Activated CD4-positive, alpha-beta T cell treated with anti-CD3 and anti-CD28 coated beads, Interleukin-2, amount 10 ng/mL, durations not matched to agents 7 days and 5 days (primary cell): ENCODE measurements at places on chromosomes 12 and 14.

GRCh38 chr12:124413401-124413800 is 118.5 kb downstream of the RFLNA start:
- H3K27ac ChIP-seq: no peak overlapping the region
- no peaks in the 10 kb centered on the region for H3K27me3 ChIP-seq
- H3K36me3 ChIP-seq: peaks cover 4% of the 10 kb centered on the region
- no peak for DNase-seq
- no peak overlapping the region for H3K4me3 ChIP-seq

DNA sequence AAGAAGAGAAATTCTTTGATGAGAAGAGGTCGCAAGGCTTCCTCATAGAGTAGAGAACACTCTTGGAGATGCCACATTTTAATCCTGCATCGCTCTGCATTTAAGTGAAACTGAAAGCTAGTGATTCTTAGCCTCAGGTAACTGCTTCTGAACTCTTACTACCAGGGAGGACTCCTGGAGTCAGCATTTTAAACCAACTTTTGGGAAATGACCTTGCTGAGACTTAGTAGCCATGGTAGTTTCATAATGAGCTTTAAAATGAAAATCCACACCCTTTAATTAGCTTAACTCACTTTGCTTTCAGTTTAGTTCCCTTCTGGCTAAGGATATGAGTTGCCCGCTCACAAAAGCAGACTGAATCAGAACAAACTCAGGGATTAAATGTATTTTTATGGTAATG is 80.3 kb downstream of the SYNE2 start:
- H3K27me3 ChIP-seq: no peaks in the 10 kb centered on the region
- DNase-seq: peak; percentile 32
- H3K36me3 ChIP-seq: peaks cover 33% of the 10 kb centered on the region
- peaks cover 34% of the 10 kb centered on the region for H3K4me1 ChIP-seq

- H3K27me3 ChIP-seq: no peaks in the 10 kb centered on the region
- no peak overlapping the region for H3K27ac ChIP-seq
- no peaks in the 10 kb centered on the region for H3K4me1 ChIP-seq
- H3K36me3 ChIP-seq: no peaks in the 10 kb centered on the region
- DNase-seq: no peak
Measured at GRCh38 chr12:41460906-41461305, 272.8 kb downstream of the PDZRN4 start.

DNA sequence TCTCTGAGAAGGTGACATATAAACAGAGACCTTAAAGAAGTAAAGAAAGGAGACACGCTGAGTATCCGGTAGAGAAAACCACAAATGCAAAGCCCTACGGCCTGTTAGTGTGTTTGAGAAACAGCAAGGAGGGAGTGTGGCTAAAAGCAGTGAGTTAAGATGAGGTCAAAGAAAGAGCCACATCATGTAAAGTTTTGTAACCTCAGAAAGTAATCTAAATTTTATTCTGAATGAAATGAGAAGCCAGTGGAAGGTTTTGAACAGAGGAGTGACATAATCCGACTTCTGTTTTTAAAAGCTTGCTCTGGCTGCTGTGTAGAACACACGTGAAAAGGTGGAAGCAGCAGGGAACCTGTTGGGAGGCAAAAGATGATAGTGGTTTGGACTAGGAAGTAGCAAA is 32.6 kb downstream of the PPP2R5E start:
- peaks cover 35% of the 10 kb centered on the region for H3K36me3 ChIP-seq
- DNase-seq: peak; percentile 58
- peaks cover 50% of the 10 kb centered on the region for H3K4me1 ChIP-seq
- H3K27ac ChIP-seq: peak overlapping the region; percentile 77
- H3K4me3 ChIP-seq: peak overlapping the region; percentile 53

GRCh38 chr14:104115691-104116287 is 22.6 kb upstream of the KIF26A start:
- DNase-seq: no peak
- no peak overlapping the region for H3K27ac ChIP-seq
- no peaks in the 10 kb centered on the region for H3K36me3 ChIP-seq
- no peaks in the 10 kb centered on the region for H3K4me1 ChIP-seq
- peaks cover 31% of the 10 kb centered on the region for H3K27me3 ChIP-seq

GRCh38 chr14:31205681-31206535 is 1.7 kb downstream of the HECTD1 start:
- H3K4me3 ChIP-seq: peak overlapping the region; percentile 90
- peak; percentile 15 for DNase-seq
- no peaks in the 10 kb centered on the region for H3K27me3 ChIP-seq

- no peaks in the 10 kb centered on the region for H3K36me3 ChIP-seq
- H3K27ac ChIP-seq: no peak overlapping the region
- no peak overlapping the region for H3K4me3 ChIP-seq
- peaks cover 33% of the 10 kb centered on the region for H3K27me3 ChIP-seq
- DNase-seq: peak; percentile 14
Measured at GRCh38 chr14:93648440-93649168, 139.7 kb downstream of the PRIMA1 start.

GRCh38 chr12:115451780-115452736 is 768.1 kb upstream of the TBX3 start:
- peaks cover 23% of the 10 kb centered on the region for H3K27me3 ChIP-seq
- DNase-seq: no peak
- H3K36me3 ChIP-seq: no peaks in the 10 kb centered on the region
- no peak overlapping the region for H3K27ac ChIP-seq
- no peak overlapping the region for H3K4me3 ChIP-seq

DNA sequence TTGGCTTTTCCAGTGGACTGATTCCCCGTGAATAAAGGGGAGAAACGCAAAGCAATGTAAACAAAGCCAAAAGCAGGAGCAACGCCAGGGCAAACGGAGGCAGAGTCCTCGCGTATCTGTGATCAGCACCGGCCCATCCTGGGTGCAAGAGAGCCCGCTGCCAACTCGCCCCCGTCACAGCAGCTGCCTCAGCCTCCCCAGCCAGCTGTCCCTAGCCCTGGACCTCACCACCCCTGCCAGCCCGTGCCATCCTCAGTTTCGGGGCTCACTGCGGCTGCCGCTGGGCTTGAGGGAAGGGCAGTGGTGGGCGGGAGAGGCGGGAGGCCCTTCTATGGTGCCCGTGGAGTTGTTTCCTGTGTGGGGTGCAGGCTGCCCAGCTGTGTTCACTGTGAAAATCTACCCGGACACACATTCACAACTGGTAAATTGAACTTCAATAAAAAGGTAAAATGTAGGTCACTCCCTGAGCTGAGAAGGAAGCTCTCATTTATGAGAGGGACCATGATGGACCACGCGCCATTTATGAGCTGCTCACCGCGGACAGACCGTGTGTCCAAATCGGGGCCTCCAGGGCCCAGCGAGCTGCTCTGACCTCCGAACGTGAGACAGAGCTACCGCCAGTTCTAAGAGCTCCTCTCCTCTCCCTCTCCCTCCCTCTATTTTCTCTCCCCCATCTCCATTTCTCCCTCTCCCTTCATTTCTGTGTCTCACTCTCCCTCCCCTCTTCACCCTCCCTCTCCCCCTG is 330.5 kb upstream of the SFSWAP start:
- no peaks in the 10 kb centered on the region for H3K27me3 ChIP-seq
- no peak overlapping the region for H3K4me3 ChIP-seq
- DNase-seq: no peak
- H3K27ac ChIP-seq: no peak overlapping the region
- H3K4me1 ChIP-seq: no peaks in the 10 kb centered on the region

GRCh38 chr12:88522961-88523360 is 57.3 kb downstream of the KITLG start:
- H3K36me3 ChIP-seq: no peaks in the 10 kb centered on the region
- H3K4me1 ChIP-seq: no peaks in the 10 kb centered on the region
- H3K27ac ChIP-seq: no peak overlapping the region
- H3K4me3 ChIP-seq: no peak overlapping the region

DNA sequence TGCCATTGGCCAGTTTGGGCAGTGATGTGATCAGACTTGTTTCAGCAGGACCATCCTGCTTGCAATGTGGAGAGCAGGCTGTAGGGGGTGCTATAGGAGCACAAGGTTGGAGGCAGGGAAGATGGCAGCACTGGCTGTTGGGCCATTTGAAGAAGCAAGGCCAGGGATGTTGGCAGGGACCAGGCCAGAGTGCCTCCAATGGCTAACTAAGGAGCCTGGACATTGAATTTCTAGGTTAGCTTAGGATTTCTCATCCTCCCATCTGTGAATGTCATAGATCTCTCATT is 23.5 kb downstream of the FGF23 start:
- no peak overlapping the region for H3K27ac ChIP-seq
- no peak overlapping the region for H3K4me3 ChIP-seq
- DNase-seq: peak; percentile 63
- H3K27me3 ChIP-seq: peaks cover 4% of the 10 kb centered on the region
- peaks cover 9% of the 10 kb centered on the region for H3K4me1 ChIP-seq

GRCh38 chr14:73651005-73651404 is 6.2 kb downstream of the DNAL1 start:
- no peak overlapping the region for H3K27ac ChIP-seq
- H3K27me3 ChIP-seq: no peaks in the 10 kb centered on the region
- no peak overlapping the region for H3K4me3 ChIP-seq
- H3K4me1 ChIP-seq: peaks cover under 1% of the 10 kb centered on the region
- no peak for DNase-seq

DNA sequence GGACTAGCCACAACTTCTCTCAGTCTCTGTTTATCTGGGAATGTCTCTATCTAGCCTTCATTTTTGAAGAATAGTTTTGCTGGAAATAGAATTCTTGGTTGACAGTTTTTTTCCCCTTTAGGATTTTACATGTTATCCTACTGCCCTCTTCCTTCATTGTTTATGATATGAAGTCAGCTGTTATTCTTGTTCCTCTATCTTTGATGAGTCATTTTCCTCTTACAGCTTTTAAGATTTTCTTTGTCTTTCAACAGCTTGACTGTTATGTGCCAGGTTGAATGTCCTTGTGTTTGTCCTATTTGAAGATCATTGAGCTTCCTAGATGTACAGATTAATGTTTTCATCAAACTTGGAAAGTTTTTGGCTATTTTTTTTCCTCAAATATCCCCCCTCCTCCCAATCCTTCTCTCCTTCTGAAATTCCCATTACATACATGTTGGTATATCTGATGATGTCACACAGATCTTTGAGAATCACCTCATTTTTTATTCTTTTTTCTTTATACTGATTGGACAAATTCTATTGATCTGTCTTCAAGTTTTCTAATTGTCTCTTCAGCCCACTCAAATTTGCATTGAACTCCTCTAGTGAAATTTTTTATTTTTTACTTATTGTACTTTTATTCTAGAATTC is 4.5 kb upstream of the GOLGA5 start:
- peaks cover 9% of the 10 kb centered on the region for H3K36me3 ChIP-seq
- no peak for DNase-seq
- no peak overlapping the region for H3K4me3 ChIP-seq
- peaks cover 18% of the 10 kb centered on the region for H3K4me1 ChIP-seq

DNA sequence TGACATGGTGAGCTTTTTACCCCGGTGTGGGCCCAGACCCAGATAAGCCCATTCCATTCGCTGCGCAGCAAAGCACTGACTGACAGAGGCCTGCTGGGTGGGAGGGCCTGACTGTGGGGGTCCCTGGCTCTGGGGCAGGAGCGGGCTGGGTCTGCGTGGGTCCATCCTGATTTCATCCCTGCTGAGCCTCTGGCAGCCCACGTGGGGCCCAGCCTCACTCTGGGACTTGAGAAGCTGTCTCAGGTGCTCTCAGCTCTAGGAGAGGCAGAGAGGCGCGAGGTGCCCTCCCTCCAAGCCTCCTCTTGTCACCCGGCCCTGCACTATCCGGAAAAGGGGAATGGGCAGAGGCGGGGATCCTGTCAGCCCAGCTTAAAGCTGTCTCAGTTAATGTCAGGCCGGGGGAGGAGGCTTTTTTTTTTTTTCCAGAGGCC is 927 bp downstream of the ABCB9 start:
- H3K27me3 ChIP-seq: no peaks in the 10 kb centered on the region
- no peak overlapping the region for H3K27ac ChIP-seq
- H3K4me1 ChIP-seq: peaks cover 14% of the 10 kb centered on the region

GRCh38 chr14:20690848-20691640 is 2.5 kb downstream of the ANG start:
- no peak overlapping the region for H3K4me3 ChIP-seq
- no peak overlapping the region for H3K27ac ChIP-seq
- H3K4me1 ChIP-seq: peaks cover 20% of the 10 kb centered on the region
- no peaks in the 10 kb centered on the region for H3K36me3 ChIP-seq
